ENCODE measurements at places on chromosomes 11 and 22. TPM values are rescaled to one million over a fixed set of nuclear protein-coding genes. Genes with fewer than 3 reads are reported as not detected.

DNA sequence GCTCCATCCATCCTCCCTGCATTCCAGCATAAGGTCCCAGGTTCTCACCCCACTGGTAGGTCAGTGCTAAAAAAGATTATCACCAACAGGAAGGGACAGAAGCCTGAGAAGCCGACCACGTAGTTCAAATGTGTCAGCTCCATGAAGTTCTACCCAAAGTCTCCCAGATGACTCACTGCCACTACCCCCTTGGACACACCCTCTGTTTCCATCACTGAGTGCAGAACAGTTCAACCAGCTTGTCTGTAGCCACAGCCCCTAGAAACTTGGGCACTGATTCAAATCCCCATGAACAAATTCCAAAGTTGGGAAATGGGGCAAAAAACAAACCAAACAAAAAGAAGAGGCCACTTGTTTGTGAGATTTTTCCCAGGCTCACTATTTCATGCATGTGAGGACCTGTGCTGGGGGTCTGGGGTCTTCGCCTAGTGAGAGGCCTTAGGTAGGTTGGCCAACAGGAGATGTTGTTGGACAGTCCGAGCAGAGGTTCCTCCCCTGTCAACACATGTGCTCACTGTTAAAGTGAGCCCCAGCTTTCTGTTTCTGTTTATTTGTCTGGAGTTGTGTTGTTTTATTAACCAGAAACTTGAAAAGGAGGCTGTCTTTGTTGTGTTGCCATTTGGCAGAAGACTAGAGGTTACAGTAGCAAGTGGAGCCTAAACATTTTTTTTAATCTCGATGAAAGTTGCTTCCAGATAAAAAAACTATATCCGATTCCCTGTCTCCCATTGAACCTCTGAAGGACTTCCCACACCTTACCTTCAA lies 24.2 kb upstream of the FLI1 start:
- no peak for DNase-seq

DNA sequence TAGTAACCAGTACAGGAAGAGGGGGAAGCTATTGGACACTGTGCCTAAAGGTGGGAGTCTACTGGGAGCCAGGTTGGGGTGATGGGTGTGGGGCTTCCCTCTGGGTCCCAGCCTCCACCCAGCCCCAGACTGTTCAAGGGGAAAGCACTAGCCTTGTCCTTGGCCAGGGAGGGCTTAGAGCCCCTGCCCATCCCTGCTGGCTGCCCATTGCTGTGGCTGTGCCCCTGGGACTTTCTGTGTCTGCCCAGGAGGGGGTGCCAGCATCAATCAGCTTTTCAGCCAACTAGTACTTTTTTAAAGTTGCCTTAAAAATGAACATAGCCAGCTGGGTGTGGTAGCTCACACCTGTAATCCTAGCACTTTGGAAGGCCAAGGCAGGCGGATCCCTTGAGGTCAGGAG lies 19.9 kb downstream of the INCENP start:
- DNase-seq = no peak

- DNase-seq = no peak
Measured at GRCh38 chr11:20611892-20612291, 12.5 kb downstream of the SLC6A5 start.

- DNase-seq = no peak
Measured at GRCh38 chr22:20024225-20024624, 3.3 kb downstream of the TANGO2 start.

DNA sequence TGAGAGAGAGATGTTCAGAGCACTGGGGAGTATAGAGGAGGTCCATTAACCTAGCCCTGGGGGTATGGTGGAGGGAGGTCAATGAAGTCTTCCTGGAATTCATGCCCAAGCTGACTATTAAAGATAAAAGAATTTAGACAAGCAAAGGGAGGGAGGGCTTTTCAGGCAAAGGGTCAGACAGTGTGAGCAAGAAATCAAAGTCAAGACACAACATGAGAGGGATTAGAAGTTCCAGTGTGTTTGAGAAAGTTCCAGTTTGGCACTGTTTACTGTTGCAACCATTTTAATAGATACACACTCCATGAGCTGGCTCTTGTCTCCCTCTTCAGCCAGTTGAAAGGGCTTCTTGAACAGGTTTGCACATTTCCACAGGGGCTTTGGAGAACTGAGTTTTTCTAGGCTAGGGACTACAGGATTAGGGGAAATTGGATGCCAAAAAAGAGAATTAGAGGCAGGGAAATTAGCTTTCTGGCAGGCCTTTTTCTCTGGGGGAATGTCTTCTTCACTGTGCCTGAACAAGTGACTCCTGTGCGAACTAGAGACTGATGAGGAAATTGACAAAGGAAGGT lies 14.7 kb upstream of the NNMT start:
- DNase-seq = no peak

- no peak for DNase-seq
Measured at GRCh38 chr11:7089328-7090251, 792 bp downstream of the RBMXL2 start.

DNA sequence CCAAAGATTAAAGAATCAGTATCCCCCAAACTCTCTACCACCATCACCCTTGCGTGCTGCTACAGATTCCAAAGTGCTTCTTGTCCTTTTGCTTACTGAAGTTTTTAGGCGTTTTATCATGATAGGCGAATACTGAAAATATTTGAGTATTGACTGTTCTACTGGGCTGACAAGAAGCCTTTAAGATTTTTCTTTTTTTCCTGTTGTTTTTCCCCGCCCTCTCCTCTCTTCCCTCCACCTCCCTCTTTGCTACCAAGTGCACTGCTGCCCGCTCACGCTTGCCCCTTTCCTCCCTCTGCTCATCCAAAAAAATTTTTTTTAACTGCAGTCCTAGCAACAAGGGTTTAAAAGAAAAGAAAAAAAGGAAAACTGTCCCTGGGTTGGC lies 679 bp downstream of the SPCS2 start:
- DNase-seq = no peak

DNA sequence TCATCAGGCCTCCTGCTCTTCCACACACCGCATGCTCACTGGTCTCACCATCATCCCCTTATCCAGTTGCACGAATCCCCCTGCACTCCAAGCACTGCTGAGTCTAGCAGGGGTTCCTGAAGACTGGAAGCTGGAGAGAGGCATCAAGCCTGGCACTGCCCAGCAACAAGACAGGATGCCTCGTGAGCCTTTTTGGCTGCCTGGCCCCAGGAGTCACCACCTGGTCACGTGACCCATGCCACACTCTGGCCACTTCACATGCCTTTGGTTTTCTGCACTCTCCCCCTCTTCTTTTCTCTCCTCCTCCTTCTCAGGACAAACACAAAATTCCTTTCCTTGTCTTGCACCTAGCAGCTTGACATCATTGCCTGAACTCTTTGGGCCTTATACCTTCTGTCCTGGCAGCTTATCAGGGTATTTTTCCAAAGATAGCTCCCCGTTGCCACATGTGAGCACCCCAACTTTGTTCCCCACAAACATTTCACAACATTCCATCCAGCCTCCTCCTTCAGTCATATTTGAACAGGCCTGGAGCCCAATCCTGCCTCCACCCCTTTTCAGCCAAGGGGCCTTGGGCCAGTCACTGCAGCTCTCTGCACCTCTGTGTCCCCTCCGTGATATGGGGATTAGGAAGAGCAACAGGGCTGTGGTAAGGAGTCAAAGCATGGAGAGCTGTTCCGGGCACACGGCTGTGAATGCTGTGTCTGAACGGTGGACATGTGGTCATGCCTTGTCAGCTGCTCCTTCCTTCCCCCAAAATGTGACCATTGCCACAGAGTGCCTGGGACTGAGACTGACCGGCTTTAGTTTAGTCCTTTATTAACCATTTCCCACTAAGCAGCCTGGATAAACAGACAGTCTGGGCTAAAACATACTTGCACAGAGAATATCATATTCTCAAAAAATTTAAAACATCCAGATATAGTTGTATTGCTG lies 2.8 kb upstream of the PACSIN2 start:
- DNase-seq = no peak

DNA sequence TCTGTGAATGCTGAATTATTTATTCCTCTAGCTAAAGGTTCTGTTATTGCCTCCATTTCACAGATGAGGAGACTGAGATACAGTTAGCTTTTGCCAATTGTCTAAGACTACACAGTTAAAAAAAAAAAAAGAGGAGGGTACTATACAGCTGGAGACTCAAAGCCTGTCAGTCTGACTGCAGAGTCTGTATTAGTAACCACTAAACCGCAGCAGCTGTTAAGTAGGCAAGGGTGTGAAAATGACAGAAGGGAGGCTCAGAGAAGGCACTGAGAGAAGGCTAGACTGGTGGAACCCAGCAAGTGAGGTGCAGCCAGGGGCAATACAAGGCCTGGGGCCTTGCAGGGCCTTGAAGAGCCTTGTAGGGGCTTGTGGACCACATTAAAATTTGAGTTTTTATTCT lies 181.2 kb downstream of the CSNK2A3 start:
- DNase-seq = no peak

DNA sequence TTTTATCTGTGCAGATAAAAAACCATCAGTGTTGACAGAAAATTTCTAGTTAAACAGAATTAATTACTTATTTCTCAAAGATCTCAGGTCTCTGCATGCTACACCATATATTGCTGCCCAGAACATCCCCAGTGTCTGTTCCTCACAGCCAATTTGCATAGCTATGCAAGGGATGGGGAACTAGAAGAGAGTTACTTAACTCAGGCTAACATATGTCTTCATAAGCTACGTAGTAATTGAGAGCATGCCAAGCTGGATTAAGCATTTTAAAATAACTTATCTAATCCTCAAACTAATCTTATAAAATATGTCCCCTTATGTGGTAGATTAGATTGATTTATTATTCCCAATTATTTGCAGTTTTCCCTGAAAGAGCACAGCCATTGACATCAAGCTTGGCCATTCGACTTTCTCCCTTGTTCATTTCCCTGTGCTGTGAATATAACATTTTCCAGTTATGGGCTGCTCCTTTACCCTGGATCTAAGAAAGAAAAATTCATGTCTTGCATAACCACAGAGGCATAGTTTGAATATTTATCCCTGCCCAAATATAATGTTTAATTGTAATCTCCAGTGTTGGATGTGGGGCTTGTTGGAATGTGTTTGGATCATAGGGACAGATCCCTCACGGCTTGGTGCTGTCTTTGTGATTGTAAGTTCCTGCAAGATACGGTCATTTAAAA lies 69.1 kb downstream of the C11orf87 start:
- no peak for DNase-seq

DNA sequence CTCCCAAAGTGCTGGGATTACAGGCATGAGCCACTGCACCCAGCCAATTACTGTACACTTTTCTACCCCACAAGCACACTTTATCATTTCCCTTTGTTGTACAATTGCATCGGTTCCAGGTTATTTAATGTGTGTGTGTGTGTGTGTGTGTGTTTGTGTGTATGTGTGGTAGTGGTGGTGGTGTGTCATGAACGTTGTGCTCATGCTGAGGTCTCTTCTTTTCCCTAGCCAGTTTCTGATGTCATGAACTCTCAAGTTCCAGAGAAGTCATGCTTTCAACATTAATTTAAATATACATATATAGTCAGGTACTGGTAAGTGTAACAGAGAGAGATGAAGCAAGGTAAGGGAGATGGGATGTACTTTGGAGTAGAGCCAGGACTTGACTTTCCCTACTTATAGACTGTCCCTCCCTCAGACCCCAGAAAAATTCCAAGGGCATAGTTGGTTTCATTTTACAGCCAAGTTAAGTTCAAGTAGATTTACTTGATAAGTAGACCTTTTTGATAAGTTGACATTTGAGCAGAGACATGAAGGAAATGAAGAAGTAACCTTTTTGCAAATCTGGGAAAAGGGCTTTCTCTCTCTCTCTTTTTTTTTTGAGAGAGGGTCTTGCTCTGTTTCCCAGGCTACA lies 42.7 kb downstream of the WEE1 start:
- DNase-seq = no peak

DNA sequence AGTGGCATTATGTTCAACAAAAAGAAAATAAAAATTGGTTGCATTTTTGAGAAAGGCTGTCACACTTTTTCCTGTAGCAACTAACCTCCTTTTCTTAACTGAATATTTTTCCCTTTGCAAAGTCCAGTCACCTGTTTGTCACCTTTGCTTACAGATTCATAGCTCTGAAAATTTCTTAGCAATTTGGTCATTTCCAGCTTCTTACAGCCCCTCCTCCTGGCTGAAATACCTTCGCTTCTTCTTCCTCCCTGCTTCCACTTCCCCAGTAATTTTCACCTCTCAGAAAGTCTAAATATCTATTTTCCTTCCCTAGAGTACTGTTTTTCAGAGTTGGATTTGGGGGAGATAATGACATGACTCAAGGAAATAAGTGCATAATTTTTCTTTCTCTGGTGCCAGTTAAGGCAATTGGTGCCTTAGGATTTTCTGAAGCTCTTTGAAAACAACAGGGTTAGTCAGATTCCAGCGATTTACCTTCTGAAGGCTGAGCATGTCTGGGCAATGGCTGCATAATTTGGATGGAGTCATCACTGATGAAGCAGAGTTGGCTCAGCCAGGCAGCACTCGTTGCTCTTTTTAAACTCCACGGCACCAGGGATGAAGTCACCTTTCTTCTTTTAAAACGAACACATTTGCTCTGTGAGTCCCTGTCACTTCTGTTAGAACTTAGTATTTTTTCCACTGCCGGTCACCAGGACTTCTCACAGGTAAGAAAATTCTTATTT lies 62.1 kb upstream of the AMOTL1 start:
- DNase-seq = no peak

DNA sequence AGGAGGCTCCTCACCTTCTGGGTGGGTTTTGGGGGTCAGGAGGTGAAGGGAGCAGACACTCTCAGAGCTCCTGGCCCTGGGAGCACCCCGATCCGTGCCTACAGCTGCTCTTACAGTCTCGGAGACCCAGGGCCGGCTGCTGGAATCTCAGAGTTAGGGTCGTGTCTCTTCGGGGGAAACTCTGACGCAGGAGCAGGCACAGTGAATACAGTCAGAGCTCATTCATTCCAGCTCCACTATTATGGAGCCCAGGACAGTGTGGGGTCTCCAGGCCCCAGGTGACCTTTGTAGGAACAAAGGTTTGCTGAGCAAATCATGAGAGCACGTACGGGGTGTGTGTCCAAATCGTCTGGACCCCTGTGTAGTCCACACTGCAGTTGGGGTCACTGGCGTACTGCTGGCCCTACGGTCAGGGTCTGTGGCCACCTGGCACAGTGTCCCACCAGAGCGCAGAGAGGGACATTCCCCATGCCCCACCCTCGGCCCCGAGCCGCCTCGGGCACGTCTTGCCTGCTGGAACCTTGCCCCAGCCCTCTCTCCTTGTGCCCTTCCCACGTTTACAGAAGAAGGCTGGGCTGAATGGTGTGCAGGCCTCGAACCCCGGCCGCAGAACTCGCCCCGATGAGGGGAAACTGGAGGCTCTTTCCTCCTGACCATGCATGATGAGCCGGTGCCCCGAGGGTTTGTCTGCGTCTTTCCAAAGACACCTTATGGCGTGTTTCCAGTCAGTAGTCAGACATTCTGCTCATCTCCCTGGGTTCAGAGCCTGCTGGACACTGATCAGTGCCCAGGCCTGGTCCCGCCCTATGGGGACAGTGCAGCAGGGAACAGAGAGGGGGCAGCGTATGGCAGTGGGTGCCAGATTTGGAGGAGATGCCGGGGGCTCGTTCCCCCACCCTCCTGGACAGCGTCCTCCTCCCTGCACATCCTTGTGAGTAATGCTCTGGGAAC lies 1166.6 kb downstream of the BRD1 start:
- peak; percentile 36 for DNase-seq

GRCh38 chr22:39130892-39131855 lies 21.3 kb downstream of the CBX7 start:
- DNase-seq = no peak

SLC22A6 gene
- not detected for total RNA-seq

MS4A12 gene
- not detected for total RNA-seq

OR51I1 gene
- total RNA-seq = not detected

All from SJSA1 (cell line).